CD8-positive, alpha-beta memory T cell (primary cell): ENCODE measurements at places on chromosomes 2 and 18.

- DNase-seq: no peak
Measured at GRCh38 chr2:77018219-77018618, 504.0 kb downstream of the LRRTM4 start.

- no peak for DNase-seq
Measured at GRCh38 chr2:33216508-33217182, 259.8 kb upstream of the RASGRP3 start.

GRCh38 chr2:106095478-106096298 is 98.4 kb downstream of the UXS1 start:
- DNase-seq: peak; percentile 86

DNA sequence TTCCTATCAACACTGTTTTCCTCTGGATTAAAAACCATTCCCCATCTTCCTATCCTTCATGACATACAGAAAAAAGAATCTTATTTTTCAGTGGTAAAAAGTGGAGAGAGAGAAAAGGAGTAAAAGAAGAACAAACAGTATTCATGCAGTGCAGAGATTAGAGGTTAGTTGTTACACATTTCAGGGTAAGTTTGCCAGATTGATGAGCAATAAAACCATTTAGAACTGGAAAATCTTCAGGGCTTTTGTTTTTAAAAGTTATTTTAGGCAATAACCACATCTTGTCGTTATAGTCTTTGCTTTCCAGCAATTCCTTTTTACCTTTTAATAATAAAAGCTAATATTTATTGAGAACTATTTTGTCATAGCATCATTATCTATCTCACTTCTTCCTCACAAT is 104.5 kb downstream of the GPD2 start:
- no peak for DNase-seq

DNA sequence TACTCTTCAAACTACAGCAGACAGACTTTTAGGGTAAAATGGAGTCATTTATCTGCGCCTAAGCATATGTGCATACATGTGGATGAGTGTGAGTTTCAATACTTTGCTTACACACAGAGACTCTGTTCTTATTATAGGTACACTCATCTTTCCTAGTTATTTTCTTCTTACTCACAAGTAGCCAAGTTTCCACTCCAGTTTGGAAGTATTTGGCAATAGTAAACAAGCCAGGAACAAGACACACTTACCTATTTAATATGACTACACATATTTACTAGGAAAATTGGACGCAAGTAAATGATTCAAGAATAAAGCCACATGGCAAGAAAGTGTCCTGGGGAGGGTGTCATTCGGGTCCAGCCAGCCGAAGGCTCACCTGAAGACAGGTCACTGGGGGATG is 414.3 kb downstream of the FBXO15 start:
- no peak for DNase-seq

- DNase-seq: no peak
Measured at GRCh38 chr2:102632380-102633175, 13.2 kb downstream of the SLC9A2 start.

- DNase-seq: no peak
Measured at GRCh38 chr2:29657674-29658073, 263.7 kb downstream of the ALK start.

DNA sequence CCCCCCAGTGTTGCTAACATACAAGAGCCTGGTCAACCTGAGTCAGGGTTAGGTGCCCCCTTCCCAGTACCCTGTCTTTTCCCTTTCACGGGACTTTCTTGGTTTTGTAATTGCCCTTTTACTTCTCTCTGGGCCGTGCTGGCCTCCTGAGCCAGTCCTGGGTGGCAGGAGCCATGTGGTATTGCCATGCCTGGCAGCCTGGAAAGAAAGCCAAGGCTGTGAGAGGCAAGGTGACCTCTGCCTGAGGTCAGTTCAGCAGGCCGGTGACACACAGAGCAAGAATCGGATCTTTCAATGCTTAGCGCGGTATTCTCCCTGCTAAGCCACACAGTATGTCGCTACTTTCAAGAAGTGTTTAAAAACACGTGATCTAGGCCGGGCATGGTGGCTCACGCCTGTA is 52.3 kb downstream of the C18orf63 start:
- no peak for DNase-seq

GRCh38 chr2:110116033-110116710 is 550 bp upstream of the MALL start:
- no peak for DNase-seq

GRCh38 chr2:187502467-187502866 is 51.8 kb downstream of the TFPI start:
- DNase-seq: no peak
